ENCODE measurements at places on chromosomes 12 and 14.

- no peak for DNase-seq
Measured at GRCh38 chr12:117526757-117527478, 165.5 kb upstream of the NOS1 start.

GRCh38 chr12:57756406-57757341 lies 1.8 kb downstream of the MARCHF9 start:
- peak; percentile 63 for DNase-seq

GRCh38 chr12:122203301-122204166 lies at the start of gene B3GNT4:
Gene B3GNT4 (plus strand): TSS chr12:122203709. CDS start chr12:122204619, 910 bp downstream.
- peak; percentile 39 for DNase-seq

DNA sequence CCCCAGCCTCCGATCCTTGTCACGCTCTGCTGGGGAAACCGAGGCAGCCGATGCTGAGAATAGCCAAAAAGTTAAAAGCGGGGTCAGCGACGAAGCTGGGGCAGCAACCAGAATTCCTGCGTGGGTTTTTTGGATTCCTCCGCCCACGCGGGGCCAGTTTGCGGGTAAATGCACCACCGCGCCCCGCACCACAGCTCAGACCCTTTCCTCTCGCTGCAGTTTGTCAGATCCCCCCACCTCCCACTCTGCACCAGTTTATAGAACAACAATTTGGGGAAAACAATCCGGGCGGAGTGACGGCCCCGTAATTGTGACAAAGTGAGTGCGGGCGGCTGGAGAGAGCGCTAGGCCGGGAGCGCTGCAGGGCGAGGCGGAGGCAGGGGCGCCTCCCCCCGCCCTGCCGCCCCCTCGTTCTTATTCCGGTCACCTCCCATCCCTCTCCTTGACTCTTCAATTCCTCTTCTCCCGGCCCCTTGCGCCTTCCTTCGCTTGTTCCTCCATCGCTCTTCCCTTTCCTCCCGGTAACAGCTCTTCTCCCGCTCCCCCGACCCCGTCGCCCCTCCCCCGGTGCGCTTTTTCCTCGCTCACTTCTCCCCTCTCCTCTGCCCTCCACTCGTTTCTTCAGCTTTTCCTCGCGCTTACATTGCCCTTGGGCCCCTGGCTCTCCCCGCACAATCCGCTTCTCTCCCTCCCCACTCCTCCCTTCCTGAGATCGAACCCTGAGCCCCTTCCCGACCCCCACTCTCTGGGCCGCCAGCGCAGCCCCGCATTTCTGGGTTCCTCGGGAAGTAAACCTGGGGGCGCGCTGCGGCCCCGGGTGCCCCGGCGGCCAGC lies 646 bp upstream of the DNAJC22 start:
- no peak for DNase-seq

GRCh38 chr14:59107819-59108218 lies 80.6 kb upstream of the DAAM1 start:
- no peak for DNase-seq

DNA sequence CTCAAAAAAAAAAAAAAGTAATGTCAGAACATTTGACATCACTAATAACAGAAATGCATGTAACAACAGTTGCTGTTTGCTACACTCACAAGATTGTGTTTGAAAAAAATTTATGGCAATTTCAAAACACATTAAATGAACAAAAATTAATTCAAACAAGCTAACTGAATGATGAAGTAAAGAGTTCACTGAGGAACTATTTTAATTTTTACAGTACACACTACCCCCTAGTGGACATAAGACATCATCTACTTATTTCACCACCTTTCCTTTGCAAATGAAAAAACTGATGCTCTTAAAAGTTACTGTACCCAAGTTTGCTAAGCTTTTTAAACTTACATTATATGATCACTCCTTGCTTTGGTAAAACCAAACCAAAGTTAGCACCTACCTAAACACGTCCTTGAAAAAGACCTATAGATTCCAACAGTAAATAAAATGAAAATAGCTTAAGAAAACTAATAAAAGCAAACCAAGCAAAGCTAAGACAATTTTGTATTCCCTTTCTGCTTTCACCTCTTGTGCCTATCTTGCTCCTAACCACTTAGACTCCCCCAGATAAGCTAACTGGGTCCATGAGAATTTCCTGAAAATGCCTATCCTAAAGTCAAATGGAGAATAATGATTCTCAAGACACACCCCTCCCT lies 22.2 kb downstream of the UBE2N start:
- no peak for DNase-seq

DNA sequence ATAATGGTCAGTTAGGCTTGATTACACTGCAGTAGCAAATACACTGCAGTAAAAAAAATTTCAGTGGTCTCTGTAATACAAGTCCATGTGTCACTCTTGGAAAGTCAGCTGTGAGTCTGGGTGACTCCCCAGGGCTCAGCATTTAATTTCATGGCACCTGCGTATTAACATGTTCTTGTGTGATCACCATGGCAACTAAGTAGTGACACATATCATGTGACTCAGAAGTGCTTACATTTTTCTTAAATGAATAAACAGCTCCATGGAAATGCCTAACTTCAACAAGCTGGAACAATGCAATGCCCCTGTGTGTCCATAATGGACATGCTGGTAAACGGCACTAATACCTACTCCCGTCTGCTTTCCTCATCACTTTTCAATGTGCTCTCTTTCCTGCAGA lies 88.5 kb upstream of the ANO4 start:
- no peak for DNase-seq

GRCh38 chr14:70665448-70666360 lies 24.0 kb downstream of the TTC9 start:
- DNase-seq: no peak

DNA sequence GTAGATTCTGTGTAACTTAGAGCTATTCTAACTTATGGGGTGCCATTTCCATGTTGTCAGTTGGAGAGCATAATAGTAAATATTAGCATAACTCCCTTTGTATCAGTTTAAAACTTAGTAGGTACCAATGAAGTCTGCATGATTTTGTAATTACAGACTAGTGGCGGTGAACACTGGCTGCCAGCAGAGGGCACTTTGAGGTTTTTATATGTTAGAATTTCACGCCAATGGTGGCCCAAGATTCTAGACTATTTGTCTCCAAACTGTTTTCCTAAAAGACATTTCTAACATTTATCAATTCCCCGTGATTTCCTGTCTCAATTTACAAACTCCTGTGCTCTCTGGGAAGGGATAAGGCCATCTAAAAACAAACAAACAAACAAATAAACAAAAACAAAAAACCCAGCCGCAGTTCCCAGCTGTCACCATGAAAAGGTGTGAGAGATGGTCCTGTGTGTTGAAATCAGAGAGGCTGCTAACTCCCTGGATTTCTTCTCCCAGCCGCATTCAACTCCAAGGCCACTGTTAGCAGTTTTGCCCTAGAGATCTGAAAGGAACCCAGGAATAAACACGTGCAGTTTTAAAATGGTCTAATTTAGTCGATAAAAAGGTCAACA lies 57.6 kb downstream of the BRMS1L start:
- DNase-seq: no peak

- no peak for DNase-seq
Measured at GRCh38 chr14:90674716-90675115, 141.5 kb downstream of the TTC7B start.

DNA sequence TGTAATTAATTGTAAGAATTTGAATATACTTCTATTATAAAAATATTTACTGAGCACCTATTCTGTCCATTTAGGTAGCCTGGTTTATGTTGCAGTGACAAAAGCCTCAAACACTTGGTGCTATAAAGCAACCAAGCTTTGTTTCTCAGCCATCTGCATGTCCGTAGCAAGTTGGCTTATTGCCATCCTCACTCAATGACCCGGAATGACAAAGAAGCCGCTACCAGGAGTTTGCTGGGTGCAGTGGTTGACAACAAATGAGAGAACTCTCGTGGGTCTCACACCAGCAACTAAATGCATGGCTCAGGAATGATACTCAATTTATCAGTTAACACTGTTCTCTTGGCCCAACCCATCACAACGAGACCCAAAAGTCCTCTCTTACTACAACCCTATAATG lies 553.1 kb downstream of the DIO2 start:
- no peak for DNase-seq

GRCh38 chr14:65433157-65433556 lies 20.6 kb downstream of the FUT8 start:
- no peak for DNase-seq

DNA sequence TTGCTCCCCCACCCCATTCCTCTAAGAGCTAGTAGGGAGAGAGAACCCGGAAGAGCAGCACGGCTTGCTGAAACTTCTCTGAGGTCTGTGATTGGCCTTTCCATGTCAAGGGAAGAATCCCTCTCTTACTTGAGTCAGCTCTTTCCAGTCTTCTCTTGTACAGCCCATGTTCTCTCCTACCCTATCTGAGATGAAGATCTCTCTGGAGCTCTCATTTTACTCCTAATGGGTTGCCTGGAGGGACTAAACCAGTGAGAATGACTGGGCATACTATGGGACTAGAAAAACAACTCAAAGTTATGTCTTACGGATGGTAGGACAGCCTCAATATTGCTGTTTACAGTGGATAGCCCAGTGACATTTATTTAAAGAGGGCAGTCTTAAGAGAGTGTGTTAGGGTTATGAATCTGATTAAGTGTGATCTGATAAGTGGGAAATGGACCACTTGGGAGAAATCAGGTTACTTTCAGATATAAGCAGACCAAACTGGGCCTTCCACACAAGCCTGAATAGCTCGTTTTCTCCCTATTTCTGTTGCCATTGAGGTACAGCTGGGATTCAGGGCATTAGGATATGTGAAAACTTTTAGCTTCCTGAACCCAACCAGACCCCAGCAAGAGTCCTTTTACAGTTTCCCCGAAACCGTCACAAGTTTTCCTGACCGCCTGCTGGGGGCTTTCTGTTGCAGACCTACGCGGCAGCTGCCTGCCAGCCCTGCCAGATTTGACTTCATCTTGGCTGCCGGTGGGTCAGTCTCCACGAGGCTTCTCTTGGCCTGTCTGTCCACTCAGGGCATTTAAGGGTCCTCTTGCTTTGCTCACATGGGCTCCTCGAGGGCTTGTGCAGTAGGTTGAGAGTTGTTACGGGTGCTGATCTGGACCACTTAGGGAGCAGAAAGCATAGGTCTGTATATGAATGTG lies 16.9 kb downstream of the ETV6 start:
- no peak for DNase-seq

DNA sequence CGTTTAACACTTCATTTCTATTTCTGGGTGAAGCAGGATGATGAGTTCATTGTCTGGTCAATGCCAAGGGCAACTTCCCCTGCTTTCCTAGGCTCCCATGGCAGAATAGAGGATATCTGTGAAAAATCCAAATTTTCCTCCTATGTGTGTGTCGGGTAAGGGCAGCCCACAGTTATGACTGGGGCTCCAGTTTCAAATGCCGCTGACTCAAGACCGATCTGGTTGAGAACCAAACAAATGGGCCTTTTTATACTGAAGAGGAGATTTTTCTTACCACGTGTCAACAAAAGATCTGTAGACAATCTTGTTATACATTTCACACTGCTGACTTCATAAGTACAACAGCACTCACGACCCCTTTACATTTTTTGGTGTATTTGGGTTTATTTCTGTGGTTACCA lies 120.8 kb downstream of the CHST11 start:
- no peak for DNase-seq

DNA sequence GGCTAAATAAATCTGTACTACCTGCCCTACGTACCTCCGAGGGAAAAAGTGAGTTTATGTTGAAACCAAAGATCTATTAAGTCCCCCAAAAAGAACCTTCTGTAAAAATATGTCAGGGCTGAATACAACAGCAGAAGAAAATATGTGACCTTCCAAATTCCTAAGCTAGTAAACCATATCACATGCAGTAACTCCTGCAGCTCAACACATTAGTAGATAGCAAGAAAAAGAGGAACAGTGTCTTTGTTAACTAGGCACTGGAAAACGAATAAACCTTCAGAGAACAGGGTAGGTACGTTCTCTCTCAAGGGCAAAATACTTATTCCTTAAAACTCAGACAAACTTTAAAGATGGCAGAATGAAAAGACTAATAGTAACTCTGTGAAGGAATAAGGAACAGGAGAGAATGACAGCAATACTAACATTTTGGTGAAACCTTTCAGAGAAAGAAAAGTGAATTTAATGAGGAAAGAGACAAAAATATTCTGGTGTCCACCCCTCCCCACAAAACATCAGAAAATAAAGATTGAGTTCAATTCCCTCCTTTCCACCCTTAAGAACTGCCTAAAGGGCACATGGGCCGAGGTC lies 18.0 kb downstream of the CBX5 start:
- no peak for DNase-seq

- no peak for DNase-seq
Measured at GRCh38 chr12:1262011-1262410, 271.0 kb downstream of the ERC1 start.

GRCh38 chr12:94875525-94875924 lies 128.0 kb downstream of the NDUFA12 start:
- DNase-seq: no peak

GRCh38 chr12:127667131-127667685 lies 599.8 kb upstream of the TMEM132C start:
- no peak for DNase-seq

DNA sequence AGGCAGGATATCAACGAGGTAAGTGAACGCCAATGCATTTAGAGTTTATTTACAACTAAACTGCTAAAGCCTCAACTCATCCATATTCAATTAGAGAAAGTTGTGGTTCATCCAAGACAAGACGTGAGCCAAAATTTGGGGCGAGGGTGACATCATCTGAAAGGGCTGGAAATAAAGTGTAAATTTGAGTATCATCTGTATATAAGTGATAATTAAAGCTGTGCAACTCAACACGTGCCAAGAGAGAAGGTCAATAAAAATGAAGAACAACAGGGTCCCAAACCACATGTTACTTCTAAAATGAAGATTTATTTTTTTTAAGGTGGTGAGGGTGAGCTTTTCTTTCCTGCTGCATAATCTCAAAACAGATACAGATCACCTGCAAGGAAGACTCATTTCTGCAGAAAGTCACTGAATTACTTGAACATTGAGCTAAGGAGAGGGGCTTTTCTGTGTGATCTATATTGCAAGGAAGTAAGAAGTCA lies 203.6 kb downstream of the EFCAB11 start:
- peak; percentile 41 for DNase-seq

DNA sequence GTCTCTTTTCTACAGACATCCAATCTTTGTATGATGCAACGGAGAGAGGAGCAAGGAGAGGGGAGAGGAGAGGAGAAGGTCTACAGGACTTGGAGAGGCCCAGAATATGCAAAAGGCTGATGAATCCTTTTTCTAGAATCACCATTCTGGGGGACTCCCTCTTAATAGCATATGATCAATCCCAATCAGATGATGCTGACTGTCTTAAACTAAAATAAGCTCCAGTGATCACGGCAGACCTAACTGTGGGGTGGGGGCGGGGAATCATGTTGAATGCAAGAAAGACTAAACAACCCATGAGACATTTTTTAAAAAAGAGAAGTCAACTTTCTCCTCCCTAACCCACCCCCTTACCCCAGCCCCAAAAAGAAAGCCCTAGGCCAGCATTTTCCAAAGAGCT lies 33.4 kb downstream of the BTBD7 start:
- DNase-seq: no peak

GRCh38 chr14:54252072-54252730 lies 144.6 kb upstream of the CDKN3 start:
- no peak for DNase-seq

- no peak for DNase-seq
Measured at GRCh38 chr14:55138091-55138490, 9.0 kb downstream of the LGALS3 start.
